ENCODE measurements at places on chromosomes 7 and 10.

DNA sequence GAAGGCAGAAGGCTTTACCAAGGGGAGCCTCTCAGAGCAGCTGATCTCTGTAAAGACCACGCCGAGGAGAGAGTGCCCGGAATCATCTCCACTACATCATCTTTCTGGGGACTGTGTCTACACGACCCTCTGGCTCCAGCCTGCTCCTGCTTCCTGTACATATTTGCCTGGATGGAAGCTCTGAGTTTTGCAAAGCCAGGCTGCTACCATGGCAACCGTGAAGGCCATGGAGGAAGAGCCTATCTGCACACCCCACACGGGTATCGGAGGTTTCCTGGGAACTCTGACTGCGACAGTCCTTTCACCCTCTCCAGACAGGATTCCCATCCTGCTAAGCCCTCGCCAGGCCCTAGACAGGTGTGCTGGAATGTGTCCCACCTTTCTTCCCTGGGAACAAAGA lies 83.4 kb upstream of the TNRC18 start:
- no peak for DNase-seq

DNA sequence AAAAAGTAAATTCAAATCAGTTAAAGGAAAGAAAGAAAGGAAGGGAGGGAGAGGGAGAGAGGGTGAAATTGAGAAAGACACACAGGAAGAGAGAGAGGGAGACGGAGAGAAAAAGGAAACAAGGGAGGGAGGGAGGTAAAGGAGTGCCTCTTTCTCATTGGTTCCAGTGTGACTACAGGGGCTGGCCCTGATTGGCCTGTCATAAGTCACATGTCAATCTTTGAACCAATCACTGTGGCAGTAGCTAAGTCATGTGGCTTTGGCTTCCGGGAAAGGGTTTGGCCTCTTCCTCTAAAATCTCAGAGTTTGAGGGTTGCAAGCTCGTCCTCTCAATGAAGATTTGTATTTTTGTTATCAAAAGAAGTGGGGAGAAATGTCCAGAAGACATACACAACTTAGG lies 150.2 kb downstream of the RAB11FIP2 start:
- DNase-seq: no peak

- DNase-seq: peak; percentile 83
Observed at GRCh38 chr10:43138757-43139241, 554 bp downstream of the CSGALNACT2 start.

- no peak for DNase-seq
Observed at GRCh38 chr10:11881477-11882417, 58.6 kb downstream of the PROSER2 start.

DNA sequence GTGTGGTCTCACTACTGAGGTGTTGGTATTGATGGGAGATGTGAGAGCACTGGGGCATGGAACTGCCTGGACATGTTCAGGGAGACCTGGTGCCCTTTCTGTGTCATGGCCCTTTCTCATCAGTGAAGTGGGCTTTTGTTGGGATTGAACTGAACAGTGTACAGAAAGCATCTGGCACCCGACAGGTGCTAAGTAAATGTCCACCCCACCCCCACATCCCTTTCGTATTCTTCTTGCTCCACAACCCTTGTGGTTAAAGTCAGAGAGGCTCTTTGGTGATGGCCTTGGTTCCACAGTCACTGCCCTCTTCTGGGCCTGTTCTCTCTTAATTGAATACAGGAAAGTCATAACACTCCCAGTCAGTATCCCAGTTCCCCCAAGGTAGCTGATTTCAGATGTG lies 5.4 kb downstream of the NOM1 start:
- no peak for DNase-seq

DNA sequence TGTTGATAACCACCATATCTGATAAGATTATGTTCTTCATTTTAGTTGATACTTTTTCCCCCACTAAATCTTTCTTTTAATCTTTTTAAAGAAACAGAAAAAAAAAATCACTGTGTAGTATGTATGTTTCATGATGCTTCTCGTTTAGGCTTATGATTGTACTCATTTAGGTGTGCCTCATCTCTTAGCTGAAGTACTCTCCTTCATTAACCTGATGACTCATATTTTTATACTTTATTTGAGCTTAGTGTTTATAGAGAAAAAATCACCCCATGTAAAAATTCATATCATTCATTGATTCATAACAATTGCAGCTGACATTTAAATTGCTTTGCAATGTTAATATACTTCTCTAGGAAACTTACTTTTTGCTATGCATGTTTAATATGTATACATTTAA lies 158.9 kb downstream of the MLLT10 start:
- DNase-seq: no peak

DNA sequence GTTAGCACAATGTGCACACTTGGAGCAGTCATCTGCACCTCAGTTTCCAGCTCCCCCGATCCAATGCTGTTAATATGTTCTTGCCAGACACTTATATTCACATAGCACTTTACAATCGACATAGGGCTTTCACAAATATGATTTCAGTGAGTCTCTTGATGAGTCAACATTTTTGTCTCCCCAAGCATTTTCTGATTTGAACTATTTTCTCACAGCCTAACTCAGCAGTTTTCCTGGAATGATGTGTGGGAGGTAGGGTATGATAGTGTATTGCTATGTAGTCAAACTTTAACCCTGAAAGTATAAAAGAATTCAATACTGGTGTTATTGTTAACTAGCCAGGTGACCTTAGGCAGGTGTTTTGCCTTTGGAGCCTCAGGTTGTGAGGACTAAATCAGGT lies 82.5 kb upstream of the LRGUK start:
- no peak for DNase-seq

DNA sequence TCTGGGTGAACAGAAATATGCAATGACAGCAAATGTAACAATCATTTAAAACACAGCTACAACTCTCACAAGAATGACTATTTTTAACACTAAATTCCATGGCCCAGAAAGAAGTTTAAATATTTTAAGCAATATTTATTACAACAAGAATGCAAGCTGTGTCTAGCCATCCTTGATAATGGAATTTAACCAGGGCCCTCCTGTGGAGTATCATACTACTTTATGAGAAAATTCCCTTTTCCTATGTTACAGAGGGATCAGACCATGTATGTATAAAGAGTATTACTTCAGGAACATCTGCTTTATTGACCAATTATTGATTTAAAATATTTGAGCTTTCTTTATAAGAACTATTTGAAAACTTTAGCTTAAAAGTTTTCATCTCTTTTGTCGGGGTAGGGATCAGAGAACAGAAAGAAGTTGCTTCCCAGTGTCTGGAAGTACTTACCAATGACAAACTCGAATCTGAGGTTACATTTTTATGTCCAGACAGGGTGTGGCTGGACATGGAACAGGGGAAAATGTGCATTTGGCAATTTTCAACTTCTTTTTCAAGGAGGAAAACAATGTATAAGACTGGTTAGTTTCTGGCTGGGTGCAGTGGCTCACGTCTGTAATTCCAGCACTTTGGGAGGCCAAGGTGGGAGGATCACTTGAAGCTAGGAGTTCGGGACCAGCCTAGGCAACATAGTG lies 48.3 kb upstream of the NRBF2 start:
- DNase-seq: no peak

- no peak for DNase-seq
Observed at GRCh38 chr7:99027241-99027640, 116.7 kb downstream of the SMURF1 start.

GRCh38 chr7:74338366-74339108 lies 49.3 kb downstream of the CLIP2 start:
- DNase-seq: no peak

DNA sequence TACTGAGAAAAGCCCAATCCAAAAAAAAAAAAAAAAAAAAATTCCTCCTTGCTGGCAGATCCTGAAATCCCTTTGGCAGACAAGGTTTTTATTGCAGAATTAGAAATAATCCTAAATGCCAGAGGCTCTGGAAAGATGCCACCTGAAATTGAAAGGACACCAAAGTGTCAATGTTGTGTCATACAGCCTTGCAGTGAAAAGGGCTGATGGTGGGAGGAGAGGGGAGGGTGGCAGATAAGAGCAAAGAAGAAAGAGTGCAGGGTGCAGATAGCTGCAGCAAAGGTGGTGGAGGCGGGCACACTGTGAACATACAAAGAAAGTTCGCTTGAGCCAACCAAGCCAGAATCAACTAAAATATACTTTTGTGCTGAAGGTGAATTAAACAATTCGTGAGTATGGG lies 8.2 kb upstream of the OPTN start:
- no peak for DNase-seq

DNA sequence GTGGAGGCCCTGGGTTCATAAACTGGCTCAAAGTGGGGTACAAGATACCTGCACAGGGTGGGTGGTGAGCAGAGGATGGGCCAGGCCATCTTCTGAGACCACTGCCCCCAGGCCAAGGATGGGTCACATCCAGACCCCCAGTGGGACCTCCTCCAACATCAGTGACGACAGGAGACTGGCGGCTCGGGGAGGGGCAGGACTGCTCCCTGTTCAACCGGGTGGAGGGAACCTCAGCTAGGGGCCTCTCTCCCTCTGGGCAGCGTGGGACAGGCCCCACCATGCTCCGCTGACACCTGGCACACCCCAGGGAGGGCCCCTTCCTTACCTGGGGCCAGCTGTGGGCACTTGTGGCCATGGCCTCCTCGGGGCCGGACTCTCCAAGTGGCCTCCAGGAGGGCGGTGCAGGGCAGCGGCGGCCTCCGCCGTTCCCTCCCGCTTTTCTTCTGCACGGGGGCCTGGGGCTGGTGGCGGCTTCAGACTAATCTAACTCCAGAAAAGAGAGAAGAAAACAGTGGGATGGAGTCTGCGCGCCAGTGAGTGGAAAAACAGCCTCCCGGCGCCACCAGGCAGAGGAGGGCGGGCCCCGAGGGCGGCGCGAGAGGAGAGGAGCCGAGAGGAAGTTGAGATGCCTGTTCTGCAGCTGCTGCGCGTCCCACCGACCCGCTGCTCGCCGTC lies at the start of gene CALHM2:
CALHM2 (minus strand) TSS at position 540 of the 675 bp plus-strand sequence. CDS start 2,429 bp downstream, outside the sequence.
- DNase-seq: peak; percentile 73

- DNase-seq: no peak
Observed at GRCh38 chr10:33241351-33241750, 93.1 kb downstream of the NRP1 start.

GRCh38 chr7:25795824-25796235 lies 356.2 kb upstream of the NFE2L3 start:
- no peak for DNase-seq

DNA sequence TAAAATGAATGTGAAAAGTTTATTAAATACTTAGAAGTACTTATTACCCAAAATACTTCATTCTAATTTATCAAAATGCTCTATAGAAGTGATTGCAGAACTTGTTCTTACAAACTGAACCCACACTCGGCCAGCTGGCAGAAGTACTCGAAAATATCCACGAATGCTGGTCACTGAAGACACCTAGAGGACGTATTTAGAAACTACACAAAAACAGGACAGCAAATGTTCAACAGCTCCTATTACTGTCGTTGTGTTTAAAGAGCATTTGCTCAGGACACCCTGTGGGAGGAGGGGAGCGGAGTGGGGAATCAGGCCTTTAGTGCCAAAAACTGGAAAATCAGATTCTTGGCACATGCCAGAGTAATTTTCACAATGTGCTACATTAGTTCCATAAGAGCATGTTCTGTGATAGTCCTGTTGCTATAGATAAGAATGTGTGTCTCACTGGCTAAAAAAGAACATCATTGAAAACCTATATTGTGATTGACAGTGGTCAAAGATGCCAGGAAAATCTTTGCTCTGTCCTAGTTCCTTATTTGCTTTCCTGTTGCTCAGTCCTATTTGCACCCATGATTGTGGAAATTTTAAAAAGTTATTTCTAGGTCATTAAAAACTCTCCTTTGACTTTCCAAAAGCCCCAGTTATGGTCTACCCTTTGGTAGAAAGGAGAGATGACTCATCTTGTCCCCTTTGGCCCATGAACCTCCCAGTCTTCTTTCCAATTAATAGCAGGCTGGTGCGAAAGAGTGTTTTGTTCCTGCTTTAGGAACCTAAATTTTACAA lies 49.0 kb upstream of the NRBF2 start:
- peak; percentile 74 for DNase-seq

DNA sequence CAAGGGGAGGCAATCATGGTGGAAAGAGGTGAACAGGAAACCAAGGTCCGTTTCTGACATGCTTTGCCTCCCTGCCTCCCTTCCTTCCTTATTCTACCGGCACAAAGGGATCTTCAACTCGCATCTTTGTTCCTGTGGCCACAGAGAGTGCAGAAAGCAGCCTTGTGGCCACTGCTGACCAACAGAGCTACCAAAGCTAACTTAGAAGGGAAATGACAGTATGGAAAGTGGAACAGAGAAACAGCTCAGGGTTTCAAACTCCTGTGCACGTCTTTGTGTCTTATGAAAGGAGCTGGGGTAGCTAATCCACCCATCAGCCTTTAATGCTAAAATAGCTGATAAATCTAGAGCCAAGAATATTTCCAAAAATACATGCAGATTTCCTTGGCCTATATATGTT lies 588.0 kb downstream of the SORCS1 start:
- DNase-seq: no peak

DNA sequence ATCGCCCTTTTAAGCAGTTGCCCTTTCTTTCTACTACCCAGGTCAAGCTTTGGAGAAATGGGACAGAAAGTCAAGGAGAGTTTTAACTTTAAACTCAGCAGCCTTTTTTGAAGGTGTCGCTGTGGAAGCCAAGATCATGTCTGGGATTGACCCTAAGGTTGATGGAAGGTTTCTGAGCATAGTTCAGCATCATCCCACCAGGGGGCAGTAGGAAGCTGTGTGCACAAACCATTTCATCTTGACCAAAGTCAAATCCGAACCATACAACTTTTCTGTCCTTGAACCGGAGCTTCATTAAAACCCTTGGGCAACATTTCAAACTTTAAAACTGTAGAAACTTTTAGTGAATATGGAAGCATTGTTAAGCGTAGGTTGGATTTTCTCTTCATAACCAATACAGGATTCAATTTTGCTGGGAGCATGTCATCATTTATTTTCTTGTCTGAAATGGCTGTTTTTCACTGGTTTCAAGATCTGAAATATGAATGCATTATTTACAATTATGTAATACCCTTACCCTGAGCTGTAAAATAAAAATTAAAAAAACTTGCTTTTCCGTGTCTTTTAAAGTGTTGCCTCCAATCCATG lies 214.4 kb upstream of the KIAA1217 start:
- peak; percentile 6 for DNase-seq

DNA sequence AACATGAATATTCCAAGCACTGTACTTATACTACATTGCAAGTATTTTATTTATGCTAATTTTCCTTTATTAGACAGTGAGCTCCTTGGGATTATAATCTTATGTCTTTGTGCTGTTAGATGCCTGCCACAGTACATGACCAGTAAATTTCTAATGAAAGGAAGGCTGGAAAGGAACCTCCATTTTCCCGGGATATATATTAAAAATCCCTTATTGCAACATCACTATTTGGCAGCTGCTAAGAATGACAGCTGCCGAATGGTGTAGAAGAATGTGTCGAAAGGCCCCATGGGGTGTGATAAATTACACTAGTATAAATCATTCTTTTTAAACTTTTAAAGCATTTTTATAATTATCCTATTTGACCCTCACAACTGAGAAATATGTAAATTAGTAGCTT lies 59.1 kb downstream of the TFAM start:
- no peak for DNase-seq
